Activated CD4-positive, alpha-beta T cell treated with anti-CD3 and anti-CD28 coated beads, Interleukin-2, amount 50 U/mL, for 24 hours (primary cell): ENCODE measurements at places on chromosomes 3 and 15.

DNA sequence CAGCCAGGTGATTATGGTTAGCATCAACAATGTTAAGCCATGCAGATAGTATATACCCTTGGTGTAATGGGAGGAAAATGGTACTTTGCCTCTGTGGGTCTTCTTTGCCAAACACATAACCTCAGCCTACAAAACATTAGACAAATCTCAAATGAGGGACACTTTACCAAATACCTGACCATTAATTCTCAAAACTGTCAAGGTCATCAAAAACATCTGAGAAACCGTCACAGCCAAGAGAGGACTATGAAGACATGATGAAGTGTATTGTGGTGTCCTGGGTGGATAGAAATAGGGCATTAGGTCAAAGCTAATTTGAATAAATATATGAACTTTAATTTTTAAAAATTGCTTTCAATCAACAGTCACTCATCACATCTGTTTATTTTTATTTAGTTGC, 1036.1 kb downstream of the AGBL1 start:
- no peak for DNase-seq

DNA sequence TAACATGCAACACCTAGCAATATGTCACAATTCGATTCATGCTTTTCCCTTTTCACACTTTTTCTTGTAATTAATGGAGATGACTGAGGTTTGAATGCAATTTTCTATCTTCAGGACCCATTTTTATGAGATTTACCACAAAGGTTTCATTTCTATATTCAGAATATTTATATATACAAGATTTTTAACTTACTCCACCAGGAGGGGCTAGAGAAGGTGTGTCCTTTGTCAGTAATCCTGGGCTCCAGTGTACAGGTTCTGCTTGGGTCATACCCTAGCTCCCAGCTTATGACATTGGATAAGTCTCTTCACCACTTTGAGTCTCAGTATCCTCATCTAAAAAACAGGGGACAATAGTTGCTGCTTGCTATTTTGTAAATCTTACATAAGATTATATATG, 95.7 kb upstream of the SLC24A5 start:
- no peak for DNase-seq

DNA sequence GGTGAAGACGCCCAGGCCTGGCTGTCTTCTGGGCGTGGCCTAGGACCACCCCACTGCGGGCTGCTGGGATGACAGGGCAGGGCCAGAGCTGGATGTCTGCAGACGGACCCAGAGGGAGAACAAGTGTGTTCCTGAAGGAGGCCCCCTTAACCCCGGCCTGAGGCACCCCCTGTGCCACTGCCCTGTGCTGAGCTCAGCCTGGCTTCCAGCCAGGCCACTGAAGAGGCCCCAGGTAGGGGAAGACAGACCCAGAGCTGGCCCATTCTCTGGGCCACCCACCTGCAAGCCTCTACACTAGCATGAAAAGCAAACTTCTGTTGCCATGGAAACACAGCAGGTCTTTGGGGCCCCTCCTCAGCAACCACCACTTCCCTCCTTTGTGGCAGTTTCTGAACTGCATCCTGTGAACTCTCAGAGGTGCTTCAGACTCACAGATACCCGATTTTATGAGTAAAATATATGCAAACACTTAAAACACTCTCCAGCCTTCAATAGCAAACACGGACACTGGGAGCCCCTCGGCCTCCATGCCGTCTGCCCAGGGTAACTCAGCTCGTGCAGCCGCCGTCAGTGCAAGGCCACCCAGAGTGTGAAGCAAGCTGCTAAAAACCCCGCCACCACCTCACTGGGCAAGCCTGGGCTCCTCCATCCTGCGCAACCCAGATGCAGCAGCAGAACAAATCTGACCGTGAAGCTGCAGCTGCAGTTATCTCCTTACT, 42.5 kb downstream of the CMTM6 start:
- peak; percentile 62 for DNase-seq

DNA sequence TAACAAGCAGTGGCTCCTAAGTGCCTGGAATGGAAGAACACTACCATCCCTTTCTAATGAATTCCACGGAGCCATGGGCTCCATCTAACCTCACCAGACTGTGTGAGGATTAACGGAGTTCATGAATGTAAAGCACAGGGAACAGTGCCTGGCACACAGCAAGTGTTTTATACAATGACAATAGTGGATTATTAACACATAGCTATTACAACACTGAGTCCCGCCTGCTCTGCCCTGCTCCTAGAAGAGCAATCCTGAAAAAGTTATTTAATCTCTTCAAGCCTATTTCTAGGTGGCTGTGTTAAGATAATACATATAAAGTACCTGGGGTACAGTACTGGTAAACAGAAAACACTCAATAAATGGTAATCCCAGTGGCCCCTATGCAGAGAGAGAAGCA, 51.4 kb downstream of the RYK start:
- DNase-seq = no peak

DNA sequence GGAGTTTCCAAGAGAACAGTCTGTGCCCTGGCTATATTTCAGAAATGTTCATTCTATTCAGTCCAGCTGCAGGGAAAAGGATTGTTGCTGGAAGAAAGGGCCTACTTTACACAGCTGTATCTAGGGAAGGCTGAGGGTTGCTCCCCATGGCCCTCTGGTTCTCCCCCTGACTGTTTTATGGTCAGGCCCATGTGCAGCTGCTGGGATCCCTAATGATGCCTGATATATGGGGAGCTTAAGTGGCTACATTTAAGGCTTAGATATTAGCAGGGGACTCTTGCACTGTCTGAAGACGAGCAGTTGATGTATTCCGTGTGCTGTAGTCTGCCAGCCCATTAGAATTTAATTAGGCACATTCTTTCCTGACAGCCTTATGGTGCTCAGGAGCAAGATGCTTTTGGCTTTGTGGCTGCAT, 72.0 kb downstream of the FAM43A start:
- no peak for DNase-seq

DNA sequence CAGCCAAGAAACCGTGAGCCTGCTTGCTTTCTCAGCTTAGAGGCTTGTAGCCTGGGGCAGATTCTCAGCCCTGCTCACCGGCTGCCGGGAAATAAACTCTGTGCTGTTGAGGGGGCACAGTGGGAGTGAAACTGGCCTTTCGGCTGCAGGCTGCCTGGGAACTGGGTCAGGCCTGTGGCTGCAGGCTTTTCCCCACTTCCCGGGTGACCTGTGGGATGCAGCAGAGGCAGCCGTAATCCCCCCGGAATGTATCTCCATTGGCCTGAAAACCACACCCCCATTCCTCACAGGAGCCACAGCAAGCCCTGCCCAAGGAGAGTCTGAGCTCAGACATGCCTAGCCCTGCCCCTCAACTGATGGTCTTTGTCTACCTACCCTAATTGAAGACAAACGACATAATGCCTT, 110.9 kb downstream of the STXBP5L start:
- DNase-seq = no peak

GRCh38 chr15:56772868-56773639, 39.7 kb upstream of the ZNF280D start:
- DNase-seq = no peak
